ENCODE measurements at places on chromosomes 1 and 21.

DNA sequence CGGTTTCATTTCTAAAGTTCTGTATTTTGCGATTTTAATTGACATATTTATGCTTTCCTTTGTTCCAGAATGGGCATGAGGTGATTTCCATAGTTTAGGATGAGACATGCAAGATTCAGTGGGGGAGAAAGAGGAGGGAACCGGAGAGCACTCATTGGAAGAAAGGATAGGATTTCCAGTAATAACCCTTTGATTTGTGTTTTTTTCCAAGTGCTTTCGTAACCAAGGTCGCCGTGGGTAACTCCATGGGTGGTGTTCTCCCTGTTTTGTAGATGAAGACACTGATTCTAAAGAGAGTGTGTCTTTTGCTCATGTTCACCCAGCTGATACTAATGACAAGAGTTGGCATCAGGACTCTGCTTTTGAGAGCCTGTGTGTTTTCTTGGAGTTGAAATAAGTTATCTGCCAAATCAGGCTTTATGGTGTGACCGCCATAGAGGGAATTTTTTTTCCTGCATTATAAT lies 170.1 kb downstream of the DHRS3 start:
- H3K4me3 ChIP-seq = no peak overlapping the region
- H3K36me3 ChIP-seq = no peaks in the 10 kb centered on the region
- peaks cover 64% of the 10 kb centered on the region for H3K4me1 ChIP-seq
- H3K27me3 ChIP-seq = no peaks in the 10 kb centered on the region

DNA sequence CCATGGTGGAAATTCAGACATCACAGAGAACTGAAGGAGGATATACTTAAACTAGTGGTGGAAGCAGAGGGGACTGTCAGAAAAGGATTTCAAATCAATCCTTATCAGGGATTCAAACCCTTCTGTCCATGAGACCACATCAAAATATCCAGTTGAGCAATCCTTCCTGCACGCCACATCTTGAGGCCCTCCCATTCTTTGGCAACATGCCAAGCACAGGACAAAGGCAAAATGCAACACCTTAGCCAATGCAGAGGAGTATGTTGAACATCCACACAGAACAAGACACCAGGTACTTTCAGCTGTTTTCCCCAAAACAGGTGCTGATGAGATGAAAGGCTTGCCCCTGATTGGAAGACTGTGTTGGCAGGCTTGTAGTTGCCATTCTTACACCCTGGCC lies 81.8 kb upstream of the PLXNA2 start:
- peaks cover 8% of the 10 kb centered on the region for H3K27me3 ChIP-seq
- no peak for DNase-seq
- H3K36me3 ChIP-seq = no peaks in the 10 kb centered on the region
- no peak overlapping the region for H3K27ac ChIP-seq
- H3K4me3 ChIP-seq = no peak overlapping the region

GRCh38 chr1:201192261-201192788 lies 1.7 kb downstream of the IGFN1 start:
- peaks cover 8% of the 10 kb centered on the region for H3K27me3 ChIP-seq
- no peaks in the 10 kb centered on the region for H3K4me1 ChIP-seq
- no peak overlapping the region for H3K27ac ChIP-seq

DNA sequence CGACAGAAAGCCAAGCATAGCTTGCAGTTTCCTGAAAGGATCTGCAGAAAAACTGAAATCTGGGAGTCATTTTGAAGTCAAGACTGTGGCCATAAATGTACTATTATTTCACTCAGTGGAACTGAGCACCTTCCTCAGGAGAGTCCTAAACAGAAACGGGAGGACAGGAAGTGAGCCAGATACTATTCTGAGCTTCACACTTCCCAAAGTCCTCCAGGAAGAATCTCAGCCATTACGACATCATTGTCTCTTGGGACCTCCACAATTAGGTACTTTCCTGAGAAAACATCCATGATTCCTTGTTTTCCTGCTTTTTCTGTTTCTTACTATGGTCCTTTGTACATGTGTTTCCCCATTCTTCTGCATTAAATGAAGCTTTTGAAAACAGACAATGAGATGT lies 299.2 kb upstream of the USP25 start:
- H3K4me1 ChIP-seq = peaks cover 6% of the 10 kb centered on the region
- H3K4me3 ChIP-seq = no peak overlapping the region
- no peaks in the 10 kb centered on the region for H3K27me3 ChIP-seq
- H3K36me3 ChIP-seq = no peaks in the 10 kb centered on the region
- no peak for DNase-seq

- H3K4me3 ChIP-seq = no peak overlapping the region
- H3K27me3 ChIP-seq = no peaks in the 10 kb centered on the region
- H3K36me3 ChIP-seq = no peaks in the 10 kb centered on the region
- no peak overlapping the region for H3K27ac ChIP-seq
- DNase-seq = no peak
- H3K4me1 ChIP-seq = no peaks in the 10 kb centered on the region
These were observed 353.5 kb upstream of the B3GALT2 start for GRCh38 chr1:193539731-193540459.

DNA sequence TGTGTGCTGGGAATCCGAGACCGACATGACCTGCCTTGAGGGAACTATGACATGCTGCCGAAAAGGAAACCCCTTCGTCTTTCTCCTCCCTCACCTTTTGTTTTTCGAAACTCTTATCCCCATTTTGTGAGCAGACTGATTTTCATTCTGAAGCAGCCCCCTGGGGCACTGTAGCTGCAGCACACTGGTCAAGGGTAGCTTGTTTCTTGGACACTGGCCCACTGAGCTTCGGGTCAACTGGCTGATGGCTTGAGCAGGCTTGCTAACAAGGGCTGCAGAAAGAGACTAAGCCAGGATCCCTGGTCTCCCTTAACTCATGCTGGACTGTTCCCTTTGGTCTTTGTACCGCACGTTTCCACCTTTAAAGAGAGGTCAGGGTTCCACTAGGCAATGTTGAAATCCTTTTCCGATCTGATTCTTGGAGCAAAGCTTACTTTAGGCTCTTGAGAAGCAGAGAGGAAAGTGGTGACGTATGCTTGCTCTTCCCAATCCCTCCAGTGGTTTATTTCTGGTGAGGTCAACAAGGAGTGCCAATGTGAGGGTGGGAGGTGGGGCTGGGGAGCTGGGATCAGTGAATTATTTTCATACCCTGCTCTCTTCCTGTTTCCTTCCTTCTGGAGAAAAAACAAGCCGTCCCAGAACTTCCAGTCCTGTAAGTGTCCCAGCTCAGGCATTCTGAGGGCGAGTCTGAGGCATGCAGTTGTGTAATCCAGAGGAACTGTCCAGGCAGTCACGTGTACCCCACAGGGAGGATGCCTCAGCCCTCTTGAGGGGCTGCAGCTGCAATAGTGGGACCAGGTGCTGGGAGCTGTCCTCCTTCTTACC lies 7.6 kb downstream of the CYP4B1 start:
- peak overlapping the region; percentile 50 for H3K4me3 ChIP-seq
- no peaks in the 10 kb centered on the region for H3K27me3 ChIP-seq
- peaks cover 46% of the 10 kb centered on the region for H3K4me1 ChIP-seq
- H3K36me3 ChIP-seq = peaks cover 5% of the 10 kb centered on the region
- peak overlapping the region; percentile 86 for H3K27ac ChIP-seq

DNA sequence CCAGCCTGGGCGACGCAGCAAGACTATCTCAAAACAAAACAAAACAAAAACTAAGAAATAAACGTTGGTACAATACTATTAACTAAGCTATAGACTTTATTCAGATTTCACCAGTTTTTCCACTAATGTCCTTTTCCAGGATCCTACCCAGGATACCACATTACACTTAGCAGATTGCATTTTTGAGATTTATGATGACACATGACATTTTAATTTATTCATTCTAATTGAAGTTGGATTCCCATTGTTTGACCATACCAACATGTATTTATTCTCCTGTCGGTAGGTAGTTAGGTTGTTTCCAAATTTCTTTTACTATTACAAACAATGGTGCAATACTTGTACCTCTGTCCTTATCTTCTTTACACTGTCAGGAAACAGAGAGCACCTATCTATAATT lies 6.8 kb upstream of the KLF17 start:
- no peak for DNase-seq
- H3K4me1 ChIP-seq = no peaks in the 10 kb centered on the region
- H3K4me3 ChIP-seq = no peak overlapping the region
- H3K36me3 ChIP-seq = no peaks in the 10 kb centered on the region
- H3K27me3 ChIP-seq = peaks cover 5% of the 10 kb centered on the region

- no peak overlapping the region for H3K27ac ChIP-seq
- H3K4me1 ChIP-seq = no peaks in the 10 kb centered on the region
- H3K4me3 ChIP-seq = no peak overlapping the region
- no peaks in the 10 kb centered on the region for H3K27me3 ChIP-seq
- no peak for DNase-seq
- no peaks in the 10 kb centered on the region for H3K36me3 ChIP-seq
These were observed 298.5 kb downstream of the SRGAP2C start for GRCh38 chr1:121483234-121483633.

DNA sequence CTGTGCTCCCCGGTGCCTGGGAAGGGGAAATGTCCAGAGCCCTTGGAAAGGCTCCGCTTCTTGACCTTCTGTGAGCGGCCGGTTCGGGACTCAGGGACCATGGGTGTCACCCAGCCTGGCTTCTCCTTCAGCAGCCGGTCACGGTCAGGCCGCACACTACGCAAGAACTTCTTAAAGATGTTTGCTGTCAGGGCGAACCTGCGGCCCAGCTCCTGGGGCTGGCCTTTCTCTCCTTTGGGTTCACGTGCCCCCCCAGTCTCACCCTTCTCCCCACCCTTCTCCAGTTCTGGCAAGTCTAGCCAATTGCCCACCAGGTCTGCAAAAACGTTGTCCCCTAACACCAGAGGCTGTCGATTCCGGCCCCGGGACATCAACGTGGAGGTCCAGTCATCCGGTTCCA lies 12.1 kb downstream of the INKA2 start:
- no peak for DNase-seq
- H3K27ac ChIP-seq = no peak overlapping the region
- H3K27me3 ChIP-seq = no peaks in the 10 kb centered on the region
- H3K4me3 ChIP-seq = no peak overlapping the region

GRCh38 chr1:236281198-236281653 lies 532 bp downstream of the ERO1B start:
- no peaks in the 10 kb centered on the region for H3K36me3 ChIP-seq
- DNase-seq = peak; percentile 80
- peaks cover 15% of the 10 kb centered on the region for H3K4me1 ChIP-seq
- H3K4me3 ChIP-seq = peak overlapping the region; percentile 90
- H3K27ac ChIP-seq = peak overlapping the region; percentile 46

DNA sequence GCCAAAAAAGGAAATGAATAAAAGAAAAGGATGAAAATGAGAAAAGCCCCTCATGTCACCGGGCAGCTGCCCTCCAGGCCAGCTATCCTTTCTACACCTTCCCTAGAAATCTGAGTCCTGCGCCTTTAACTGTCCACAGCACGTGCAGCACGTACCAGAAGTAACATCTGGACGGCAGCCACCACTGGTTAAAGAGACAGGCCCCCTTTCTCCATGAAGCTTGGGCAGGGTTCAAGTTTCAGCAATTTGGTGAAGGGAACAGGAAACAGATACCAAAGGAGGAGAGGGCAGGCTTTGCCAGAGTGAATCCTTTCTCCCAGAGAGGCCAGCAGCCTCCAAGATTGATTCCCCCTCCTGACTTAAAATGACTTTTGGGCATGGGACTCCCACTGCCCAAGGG lies 3.6 kb upstream of the KIAA2013 start:
- DNase-seq = no peak
- H3K27me3 ChIP-seq = no peaks in the 10 kb centered on the region
- H3K36me3 ChIP-seq = no peaks in the 10 kb centered on the region

DNA sequence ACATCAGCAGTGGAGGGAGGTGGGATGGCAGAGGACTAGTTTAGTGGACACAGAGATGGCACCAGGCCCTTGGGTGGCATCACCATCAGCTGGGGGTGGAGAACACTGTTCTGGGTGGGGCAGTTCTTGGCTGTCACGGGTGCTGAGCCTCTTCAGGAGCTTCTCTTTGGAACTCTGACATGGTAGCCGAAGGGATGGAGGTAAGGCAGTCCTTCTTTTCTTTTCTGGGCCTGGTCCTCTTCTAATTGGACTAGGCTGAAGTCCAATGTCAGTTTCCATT lies 8.3 kb upstream of the MEF2D start:
- DNase-seq = no peak
- peaks cover 53% of the 10 kb centered on the region for H3K4me1 ChIP-seq
- peak overlapping the region; percentile 84 for H3K27ac ChIP-seq
- no peaks in the 10 kb centered on the region for H3K27me3 ChIP-seq
- no peak overlapping the region for H3K4me3 ChIP-seq

DNA sequence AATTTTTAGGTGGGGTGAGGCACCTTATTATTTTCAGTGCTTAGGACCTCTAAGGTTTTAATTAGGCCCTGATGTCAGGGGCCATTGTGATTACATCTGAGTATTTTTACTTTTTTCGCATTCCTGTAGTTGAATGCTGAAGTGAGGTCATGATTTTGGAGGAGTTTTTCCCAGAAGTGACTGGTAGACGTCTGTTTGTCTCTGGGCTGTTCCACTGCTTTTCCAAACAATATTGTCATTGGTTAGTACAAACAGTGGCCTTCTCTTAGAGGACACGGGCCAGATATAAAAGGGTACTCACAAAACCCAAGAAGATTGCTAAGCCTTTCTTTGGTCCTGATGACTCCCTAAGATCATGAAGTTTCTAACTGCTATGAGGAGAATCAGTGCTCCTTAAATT lies 7.6 kb upstream of the RASAL2 start:
- no peak for DNase-seq
- no peak overlapping the region for H3K4me3 ChIP-seq
- no peaks in the 10 kb centered on the region for H3K4me1 ChIP-seq
- H3K27me3 ChIP-seq = no peaks in the 10 kb centered on the region
- no peaks in the 10 kb centered on the region for H3K36me3 ChIP-seq

DNA sequence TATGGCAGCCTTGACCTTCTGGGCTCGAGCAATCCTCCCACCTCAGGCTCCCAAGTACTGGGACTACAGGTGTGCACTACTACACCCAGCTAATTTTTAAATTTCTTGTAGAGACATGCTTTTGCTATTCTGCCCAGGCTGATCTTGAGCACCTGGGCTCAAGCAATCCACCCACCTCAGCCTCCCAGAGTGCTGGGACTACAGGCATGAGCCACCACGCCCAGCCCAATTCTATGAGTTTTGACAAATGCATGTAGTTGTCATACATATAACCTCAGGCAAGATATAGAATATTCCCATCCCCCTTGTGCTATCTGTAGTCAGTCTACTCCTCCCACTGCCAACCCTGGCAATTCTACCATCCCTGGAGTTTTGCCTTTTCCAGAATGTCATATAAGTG lies 38.7 kb upstream of the TTC22 start:
- H3K27me3 ChIP-seq = no peaks in the 10 kb centered on the region
- no peak overlapping the region for H3K27ac ChIP-seq
- no peak overlapping the region for H3K4me3 ChIP-seq
- DNase-seq = peak; percentile 35
- H3K4me1 ChIP-seq = peaks cover 9% of the 10 kb centered on the region

DNA sequence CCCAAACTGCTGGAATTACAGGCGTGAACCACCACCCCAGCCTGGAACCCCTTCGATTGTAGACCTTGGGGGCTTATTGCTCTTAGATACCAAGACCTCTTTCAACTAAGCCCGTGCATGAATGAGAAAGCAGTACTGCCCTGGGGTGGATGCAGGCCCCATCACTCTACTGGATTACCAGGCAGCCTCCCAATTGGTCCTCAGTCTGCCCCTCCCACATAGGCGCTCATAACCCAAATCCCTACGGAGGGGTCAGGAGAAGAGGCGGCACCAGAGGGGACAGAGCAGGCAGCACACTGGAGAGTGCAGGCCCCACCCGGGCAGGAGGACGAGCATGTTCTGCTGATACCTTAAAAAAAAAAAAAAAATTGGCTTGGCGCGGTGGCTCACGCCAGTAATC lies 12.4 kb upstream of the STMN1 start:
- no peak overlapping the region for H3K27ac ChIP-seq
- H3K27me3 ChIP-seq = no peaks in the 10 kb centered on the region
- H3K4me1 ChIP-seq = peaks cover 19% of the 10 kb centered on the region
- H3K36me3 ChIP-seq = no peaks in the 10 kb centered on the region
- no peak overlapping the region for H3K4me3 ChIP-seq

- DNase-seq = no peak
- no peaks in the 10 kb centered on the region for H3K4me1 ChIP-seq
- H3K4me3 ChIP-seq = no peak overlapping the region
- H3K27ac ChIP-seq = no peak overlapping the region
These were observed 41.8 kb downstream of the KIFAP3 start for GRCh38 chr1:170032531-170033280.
